ENCODE measurements at places on chromosomes 1 and 21. TPM values are rescaled to one million over a fixed set of nuclear protein-coding genes. Genes with fewer than 3 reads are reported as not detected.
A peak's percentile ranks its signal among the peaks of the same experiment; 100 is the strongest.

Gene AMIGO1
- total RNA-seq: 19.3 TPM

Gene GJA4
- total RNA-seq: 20.9 TPM

Gene CALML6
- total RNA-seq: not detected

Gene C1orf116
- 0.81 TPM for total RNA-seq

Gene SMPDL3B
- not detected for total RNA-seq

Gene LIN28A
- not detected for total RNA-seq

Gene BACE2
- 11.4 TPM for total RNA-seq

Gene PALMD
- total RNA-seq: 114 TPM

Gene AMY2A
- not detected for total RNA-seq

Gene ELAVL4
- total RNA-seq: not detected

Gene ADAMTS4
- total RNA-seq: 7.0 TPM

Gene ADAM30
- not detected for total RNA-seq

GRCh38 chr1:19468397-19468956 is 16.9 kb downstream of the CAPZB start:
- DNase-seq: peak; percentile 62

DNA sequence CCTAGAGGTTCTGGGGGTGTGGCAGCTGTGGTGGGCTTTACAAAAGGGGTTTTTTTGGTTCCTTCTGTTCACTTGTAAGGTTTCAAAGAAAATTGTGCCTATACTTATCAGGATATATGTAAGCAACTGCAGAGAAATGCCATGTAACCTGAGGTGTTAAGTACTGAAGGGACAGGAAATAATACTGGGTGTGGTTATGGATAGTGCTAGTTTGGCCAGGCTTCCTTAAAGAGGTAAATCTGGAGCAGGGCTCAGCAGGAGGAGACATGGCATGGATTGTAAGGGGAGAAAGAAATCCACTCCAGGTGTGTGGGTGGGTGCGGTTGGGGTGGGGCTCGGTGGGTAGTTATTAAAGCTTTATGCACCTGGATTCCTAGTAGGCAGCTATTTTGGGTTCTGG is 28.3 kb downstream of the KIRREL1 start:
- DNase-seq: no peak

DNA sequence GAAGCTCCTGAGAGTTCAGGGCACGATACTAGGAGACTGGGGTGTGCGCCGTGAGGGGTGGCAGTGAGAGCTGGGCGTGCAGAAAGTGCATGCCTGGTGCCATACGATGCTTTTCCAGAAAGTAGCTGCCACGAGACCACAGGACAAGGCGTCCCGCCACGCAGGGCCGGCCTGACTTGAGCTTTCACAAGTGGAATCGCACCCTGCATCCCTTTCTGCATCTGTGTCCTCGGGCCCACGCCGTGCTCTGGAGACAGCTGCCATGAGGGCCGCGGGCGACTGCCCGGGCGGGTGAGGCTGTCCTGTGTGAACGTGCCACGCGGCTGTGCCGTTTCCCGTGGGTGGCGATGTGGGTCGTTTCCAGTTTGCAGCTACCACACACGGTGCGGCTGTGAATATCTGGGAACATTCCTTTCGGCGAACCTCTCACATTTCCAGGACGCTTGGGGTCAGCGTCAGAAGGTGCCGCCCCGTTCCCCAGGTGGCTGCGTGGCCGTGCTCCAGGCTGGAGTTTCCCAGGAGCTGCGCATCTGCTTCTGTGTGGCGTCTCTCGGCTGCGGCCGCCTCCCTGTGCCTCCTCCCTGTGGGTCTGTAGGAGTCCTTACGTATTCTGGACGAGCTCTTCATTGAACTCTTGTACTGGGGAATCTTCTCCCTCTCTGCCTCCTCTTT is 1.0 kb upstream of the PERM1 start:
- DNase-seq: no peak

DNA sequence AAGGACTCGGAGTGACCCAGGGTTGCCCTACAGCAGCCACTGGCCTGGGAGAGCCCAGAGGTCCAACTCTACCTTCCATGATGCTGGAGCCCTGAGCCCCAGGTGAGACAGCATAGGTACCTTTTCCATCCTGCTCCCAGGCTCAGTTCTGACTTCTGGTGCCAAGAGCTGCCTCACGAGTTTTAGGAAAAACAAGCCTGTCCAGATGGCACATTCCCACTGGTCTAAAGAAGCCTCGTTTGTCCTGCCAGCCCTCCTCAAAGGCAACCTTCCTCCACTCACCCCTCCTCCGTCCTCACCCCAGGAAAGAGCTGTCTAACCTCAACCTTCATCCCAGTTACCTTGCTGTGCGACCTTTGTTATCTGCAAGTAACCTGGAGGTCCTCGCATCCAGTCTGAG is 53.5 kb upstream of the PRELP start:
- DNase-seq: no peak

DNA sequence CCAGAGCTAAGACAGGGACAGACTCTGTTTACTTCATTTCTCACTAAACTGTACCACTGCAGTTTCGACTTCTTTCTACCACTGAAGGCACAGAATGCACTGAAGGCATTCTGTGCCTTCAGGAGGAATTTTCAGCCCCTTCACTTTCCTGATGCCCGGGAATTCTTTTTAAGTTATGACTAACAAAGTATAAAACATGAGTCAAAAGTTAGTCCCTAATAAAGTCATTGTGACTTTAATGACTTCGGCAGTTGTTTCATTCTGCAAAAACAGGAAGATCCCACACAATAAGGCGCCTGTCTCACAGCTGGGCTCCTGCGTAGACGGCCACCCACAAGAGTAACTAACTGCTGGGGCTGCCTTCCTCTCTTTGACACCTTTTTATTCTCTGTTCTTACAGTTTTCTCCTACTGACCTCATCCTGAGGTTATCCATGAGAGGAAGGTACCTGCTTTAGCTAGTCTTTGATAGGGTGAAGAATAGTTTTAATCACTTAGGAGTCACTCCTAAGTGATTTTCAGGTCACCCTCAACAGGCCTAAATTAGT is 183.9 kb upstream of the SGIP1 start:
- peak; percentile 60 for DNase-seq

DNA sequence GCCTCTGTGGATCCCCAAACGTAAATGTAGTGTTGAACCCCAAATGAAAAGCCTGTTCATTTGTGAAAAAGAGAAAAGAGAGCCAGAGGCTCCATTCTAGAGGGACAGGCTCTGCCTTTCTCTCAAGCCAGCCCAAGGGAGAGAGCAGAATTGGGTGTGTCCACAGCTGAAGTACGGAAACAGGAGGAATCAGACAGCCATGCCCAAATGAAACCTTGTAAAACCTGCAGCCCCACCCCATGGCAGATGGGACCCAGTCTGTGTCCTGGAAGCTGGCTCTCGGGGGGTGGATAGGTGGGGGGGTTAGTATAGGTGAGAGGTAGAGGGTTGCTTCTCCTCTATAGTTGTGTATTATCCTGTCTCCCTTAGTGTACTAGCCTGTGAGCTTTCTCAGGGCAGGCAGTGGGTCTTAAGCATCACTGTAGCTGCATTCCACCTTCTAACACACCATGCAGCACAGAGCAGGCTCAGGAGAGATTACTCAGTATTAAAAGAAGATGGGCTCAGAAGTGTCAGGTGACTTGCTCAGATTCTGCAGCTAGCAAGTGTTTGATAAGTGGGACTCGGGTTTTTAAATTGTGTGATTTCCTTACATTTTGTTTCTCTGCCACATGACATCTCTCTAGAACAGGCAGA is 67.4 kb upstream of the SIPA1L2 start:
- DNase-seq: no peak

DNA sequence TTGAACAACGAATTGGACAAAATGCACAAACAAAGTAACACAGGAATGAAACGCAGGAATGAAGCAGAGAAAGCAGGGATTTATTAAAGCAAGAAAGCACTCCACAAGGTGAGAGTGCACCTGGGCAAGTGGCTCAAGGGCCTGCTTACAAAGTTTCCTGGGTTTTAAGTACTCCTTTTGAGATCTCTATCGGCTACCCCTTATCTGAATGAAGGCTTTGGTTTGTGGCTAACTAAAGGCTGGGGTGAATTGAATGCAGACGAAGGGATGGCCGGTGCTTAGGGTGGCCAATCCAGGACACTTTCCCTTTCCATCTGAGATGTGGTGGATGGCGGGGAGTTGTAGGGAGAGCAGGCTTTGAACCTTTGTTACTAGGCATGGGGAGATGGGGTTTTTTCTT is 151.4 kb upstream of the KIAA0040 start:
- no peak for DNase-seq

- no peak for DNase-seq
These were observed 2.0 kb downstream of the ATF3 start for GRCh38 chr1:212610575-212610967.

DNA sequence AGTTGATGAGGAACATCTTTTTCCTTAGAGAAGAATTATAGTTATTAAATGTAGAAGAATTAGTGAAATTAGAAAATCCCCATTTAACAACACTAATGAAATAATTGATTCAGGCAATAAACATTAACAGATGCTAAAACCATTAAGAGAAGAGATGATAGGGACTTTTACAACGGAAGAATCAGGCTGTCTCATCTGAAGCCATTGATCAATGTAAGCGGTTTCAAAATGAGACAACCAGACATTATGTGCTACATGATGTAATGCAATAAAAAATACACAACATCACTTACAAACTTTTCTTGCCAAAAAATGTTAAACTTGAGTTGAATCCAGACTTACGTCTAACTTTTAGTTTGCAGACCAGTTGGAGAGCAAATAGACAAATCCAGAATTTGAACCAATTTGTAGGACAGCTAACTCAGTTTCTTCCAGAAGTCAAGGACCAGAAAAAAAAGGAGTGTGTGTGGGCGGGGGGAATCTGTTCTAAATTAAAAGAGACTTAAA is 165.4 kb upstream of the DPT start:
- no peak for DNase-seq

GRCh38 chr1:216045400-216045799 is 377.8 kb downstream of the USH2A start:
- no peak for DNase-seq

- DNase-seq: no peak
These were observed 319.4 kb downstream of the BRINP2 start for GRCh38 chr1:177490036-177490639.

- DNase-seq: no peak
These were observed 59.0 kb upstream of the KCND3 start for GRCh38 chr1:112048421-112048820.

DNA sequence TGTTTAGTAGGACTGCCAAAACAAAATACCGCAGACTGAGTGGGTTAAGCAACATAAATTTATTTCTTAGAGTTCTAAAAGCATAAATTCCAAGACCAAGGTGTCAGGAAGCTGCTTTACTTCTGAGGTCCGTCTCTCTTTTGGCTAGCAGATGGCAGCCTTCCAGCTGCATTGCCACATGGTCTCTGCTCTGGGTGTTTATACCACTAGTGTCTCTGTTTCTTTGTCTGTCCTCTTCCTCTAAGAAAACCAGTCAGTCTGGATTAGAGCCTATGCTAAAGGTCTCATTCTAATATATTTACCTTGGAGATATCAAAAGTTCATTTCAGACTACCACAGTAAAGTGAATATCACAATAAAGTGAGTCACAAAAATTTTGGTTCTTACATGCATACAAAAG is 519.8 kb downstream of the COL11A1 start:
- no peak for DNase-seq

GRCh38 chr1:232880354-232880753 is 70.1 kb upstream of the NTPCR start:
- no peak for DNase-seq

GRCh38 chr1:119631433-119632102 is 16.5 kb downstream of the ZNF697 start:
- DNase-seq: peak; percentile 95

GRCh38 chr1:245752561-245752960 is 597.8 kb downstream of the KIF26B start:
- no peak for DNase-seq

- DNase-seq: no peak
These were observed 22.5 kb upstream of the DPYD start for GRCh38 chr1:97943354-97943753.

GRCh38 chr21:32131960-32132359 is 146.9 kb downstream of the MIS18A start:
- DNase-seq: no peak

GRCh38 chr21:23480591-23481270 is 2126.6 kb downstream of the MRPL39 start:
- DNase-seq: no peak

DNA sequence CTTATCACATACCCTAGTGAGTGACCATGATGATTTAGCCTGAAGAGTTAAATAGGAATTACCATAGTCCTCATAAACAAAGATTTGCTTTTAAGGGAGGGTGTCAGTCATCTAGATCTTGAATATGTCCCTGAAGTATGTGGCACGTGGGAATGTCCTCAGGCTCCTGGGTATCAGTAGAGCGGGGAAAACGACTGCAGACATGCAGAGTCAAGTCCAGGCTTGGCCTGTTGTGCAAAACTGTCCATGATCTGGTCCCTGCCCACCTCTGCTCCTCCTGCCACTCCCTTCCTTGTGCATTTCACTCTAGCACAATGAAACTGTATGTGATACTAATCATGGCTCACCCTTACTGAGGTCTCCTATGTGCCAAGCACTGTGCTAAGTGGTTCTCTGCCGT is 12.9 kb downstream of the MOV10 start:
- DNase-seq: no peak

GRCh38 chr21:45599146-45599581 is 44.4 kb upstream of the PCBP3 start:
- DNase-seq: no peak

DNA sequence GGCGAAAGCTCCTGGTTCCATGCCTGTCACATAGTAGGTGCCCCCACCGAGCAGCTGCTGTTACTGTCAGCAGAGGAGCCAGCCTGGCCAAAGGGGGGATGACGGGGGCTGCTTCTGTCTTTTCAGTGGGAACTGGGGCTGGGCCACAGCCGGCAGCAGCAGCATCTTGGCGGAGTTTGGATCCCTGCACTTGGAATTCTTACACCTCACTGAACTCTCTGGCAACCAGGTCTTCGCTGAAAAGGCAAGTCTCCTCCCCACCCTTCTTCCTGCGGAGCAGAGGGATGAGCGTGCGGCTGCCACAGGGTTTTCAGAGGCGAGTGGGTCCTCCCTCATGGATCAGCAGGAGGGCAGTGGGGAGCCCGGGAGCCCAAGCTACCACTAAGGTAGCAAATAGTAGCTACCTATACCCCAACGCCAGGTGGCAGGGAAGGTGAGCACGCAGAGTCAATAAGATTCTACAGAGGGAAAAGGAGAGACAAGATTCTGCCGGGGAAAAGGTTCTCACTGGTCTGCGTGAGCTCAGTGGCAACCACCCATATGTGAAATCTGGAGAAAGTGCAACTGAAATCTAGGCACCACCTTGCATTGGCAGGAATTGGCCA is 41.4 kb upstream of the SELENON start:
- DNase-seq: no peak

DNA sequence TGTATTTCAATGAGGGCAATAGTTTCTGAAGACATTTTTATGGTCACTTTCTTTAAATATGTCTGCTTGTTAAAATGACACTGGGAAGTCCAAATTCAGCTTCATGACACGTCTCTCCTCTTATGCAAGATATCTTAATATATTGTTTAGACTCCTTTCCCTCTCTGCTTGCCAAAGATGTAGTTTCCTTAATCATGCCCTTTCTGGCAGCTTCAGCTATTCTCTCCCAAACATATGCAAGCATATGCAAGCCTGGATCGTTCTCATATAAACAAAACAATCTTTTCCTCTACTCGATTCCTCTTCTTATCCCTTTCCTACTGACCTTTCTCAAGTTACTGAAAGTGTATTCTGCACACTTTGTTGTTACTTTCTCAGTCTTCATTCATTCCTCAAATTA is 372.2 kb downstream of the PTBP2 start:
- no peak for DNase-seq
